Vagina (tissue), 2 donors: ENCODE measurements at places on chromosomes 7 and 10.

DNA sequence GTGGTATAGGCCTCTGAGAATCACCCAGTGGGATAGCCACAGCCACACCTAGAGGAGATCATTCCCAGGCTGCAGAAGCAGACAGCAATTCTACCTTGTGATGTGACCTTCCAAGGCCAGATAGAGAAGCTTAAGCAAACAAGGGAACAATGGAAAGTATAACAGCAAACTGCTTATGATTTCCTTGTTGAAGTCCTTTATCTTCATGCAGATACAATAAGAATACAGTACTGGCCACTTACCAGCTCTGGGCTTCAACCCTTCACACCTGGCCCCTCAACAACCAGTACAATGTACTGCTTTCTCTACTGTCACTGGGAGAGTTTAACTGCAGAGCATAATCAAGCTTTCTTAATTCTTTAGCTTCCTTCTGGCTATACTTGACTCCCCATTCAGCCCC lies 22.6 kb upstream of the DDX50 start:
- DNase-seq = no peak

DNA sequence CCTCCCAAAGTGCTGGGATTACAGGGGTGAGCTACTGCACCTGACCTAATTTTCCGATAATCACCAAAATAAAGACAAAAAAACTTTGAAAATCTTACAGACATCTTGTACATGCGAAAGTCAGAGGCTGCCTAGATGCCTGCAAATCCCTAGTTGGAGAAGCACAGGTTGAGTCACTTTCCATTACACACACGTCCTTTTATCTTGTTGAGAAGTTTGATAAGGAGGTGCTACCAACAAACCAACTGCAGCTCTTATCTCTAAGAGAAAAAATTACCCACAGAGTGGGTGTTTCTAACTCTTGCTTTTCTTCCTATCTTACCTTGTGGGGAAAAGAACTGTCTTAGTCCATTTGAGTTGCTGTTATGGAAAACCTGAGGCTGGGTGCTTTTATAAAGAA lies 589.8 kb downstream of the GALNT17 start:
- DNase-seq = no peak

DNA sequence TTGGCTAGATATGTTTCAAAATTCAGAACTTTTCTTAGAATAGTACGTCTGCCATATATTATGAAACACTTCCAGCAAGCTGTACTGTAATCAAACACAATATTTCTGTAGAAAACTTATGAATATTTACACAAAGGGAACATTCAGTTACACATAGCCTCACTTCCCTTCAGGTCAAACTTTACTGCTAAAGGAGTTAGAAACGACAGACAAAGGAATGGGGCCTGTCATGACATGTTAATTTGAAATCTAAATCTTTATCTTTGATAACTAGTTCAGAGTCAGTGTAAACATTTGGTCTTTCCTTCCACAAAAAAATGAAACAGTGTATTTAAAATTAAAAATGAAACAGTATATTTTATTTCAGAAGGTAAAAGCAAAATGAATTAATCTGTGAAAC lies 1.0 kb upstream of the CROT start:
- no peak for DNase-seq

- no peak for DNase-seq
These were observed 26.6 kb upstream of the FAM180A start for GRCh38 chr7:135775230-135775629.

- DNase-seq = no peak
These were observed 227.7 kb downstream of the KCNMA1 start for GRCh38 chr10:77409697-77410471.

GRCh38 chr7:102828286-102828685 lies 79.5 kb downstream of the FAM185A start:
- no peak for DNase-seq

- no peak for DNase-seq
These were observed 39.5 kb downstream of the FAM20C start for GRCh38 chr7:231858-232246.

GRCh38 chr7:29369909-29370488 lies 175.4 kb downstream of the CHN2 start:
- DNase-seq = no peak
